ENCODE measurements at places on chromosomes 6 and 20. TPM values are rescaled to one million over a fixed set of nuclear protein-coding genes. Genes with fewer than 3 reads are reported as not detected.
A peak's percentile ranks its signal among the peaks of the same experiment; 100 is the strongest.

DNA sequence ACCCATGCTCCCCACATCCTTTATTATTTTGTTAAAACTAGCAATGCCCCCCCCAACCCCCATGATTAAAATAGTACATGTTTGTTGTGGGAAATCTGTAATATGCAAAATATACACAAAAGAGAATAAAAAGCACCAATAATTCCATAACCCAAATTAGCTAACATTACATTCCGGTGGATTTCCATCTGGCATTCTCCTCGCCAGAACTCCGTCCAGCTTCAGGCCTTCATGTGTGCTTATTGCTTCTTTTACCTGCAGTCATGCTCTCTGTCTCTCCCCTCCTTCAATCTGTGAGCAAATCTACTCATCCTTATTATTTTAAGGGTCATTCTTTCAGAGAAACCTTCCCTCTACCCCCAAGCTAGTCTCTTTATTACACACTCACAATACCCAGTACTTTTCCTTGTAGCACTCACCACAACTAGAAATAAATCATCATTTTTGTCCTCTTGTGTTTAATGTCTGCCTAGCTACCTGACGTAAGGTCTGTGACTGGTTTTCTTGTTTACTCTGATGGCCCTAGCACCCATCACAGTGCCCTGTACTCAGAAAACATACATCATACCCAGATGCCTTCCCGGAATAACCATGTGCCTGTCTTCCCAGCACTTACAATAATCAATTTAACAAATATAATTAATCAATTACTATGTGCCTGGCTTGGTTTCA is 25.6 kb upstream of the IER3 start:
- no peak for DNase-seq

DNA sequence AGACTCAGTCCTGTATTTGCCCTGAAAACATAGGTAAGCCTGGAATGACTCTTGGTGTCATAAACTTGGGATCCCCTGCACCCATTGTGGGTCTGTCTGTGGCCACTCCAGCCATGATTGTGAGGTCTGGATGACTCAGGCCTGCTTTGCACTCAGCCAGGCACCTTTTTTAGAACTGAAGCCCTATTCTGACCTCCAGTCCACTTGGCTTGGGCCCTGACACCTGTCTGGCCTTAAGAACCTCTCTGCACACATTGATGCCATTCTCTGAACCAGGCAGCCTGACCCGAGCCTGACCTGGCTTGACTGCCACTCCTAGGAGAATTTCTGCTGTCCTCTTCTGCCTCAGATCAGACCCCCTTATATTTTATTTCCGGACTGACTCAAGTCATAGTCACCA is 383.7 kb downstream of the MAFB start:
- no peak for DNase-seq

DNA sequence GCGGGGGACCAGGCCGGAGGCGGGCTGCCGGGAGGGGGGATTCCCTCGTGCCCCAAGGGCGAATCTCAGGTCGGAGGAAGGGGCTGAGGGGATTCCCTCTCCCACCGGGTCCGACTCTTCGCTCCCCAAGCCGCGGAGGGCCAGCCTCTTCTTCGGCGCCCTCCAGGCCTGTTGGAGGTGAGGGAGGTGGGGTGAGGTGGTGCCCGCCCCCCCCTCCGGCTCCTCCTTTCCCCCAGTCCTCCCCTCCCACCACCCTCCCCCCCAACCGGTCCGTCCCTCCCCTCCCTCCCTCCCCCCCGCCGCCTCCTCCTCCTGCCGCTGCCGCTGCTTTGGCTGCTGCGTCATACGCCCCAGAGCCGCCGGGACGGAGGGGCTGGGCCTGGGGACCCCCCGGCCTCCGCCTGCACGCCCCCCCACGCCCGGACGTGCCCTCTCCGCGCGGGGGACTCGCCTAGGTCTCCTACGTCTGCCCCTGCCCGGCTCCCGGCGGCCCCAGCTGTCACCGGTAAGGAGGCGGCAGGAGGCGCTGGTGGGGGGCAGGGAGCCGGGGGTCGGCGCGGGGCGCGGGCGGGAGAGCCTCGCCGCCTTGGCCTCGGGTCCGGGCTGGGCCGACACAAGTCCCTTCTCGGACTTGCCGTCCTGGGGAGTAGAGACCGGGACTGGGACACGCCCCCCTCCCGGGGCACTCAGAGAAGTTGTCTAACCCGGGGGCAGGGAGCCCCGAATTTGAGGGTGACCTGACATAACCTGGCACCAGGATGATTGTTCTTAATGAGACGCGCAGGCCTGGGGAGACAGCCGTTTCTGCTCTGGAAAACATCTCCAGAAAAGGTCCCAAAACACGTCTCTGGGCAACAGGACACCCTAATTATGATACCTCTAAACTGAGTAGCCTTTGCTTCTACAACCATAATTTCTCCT is at the start of gene PHF1:
PHF1 (plus strand) TSS at position 304 of the 921 bp plus-strand sequence. CDS start 1,250 bp downstream, outside the sequence.
- peak; percentile 82 for DNase-seq

- DNase-seq, result no peak
Measured at GRCh38 chr20:44426879-44427790, 48.5 kb upstream of the TTPAL start.

DNA sequence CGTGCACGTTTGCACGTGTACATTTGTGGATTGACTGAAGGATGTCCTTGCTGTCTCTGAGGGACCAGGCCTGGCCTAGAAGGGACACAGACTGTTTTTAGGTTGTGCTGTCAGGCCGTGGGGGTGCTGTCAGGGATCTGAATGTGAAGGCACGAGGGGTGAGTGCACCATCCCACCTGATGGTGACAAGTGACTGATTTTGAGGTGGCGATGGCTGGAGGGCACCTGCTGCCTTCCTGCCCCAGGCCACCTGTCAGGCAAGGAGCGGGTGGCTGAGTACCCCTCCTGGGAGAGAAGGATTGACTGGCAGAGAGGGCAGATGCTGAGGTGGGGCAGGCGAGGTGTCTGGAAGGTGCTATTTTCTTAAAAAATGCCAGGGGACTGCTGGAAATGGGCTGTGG is 1.2 kb downstream of the RAB44 start:
- no peak for DNase-seq

DNA sequence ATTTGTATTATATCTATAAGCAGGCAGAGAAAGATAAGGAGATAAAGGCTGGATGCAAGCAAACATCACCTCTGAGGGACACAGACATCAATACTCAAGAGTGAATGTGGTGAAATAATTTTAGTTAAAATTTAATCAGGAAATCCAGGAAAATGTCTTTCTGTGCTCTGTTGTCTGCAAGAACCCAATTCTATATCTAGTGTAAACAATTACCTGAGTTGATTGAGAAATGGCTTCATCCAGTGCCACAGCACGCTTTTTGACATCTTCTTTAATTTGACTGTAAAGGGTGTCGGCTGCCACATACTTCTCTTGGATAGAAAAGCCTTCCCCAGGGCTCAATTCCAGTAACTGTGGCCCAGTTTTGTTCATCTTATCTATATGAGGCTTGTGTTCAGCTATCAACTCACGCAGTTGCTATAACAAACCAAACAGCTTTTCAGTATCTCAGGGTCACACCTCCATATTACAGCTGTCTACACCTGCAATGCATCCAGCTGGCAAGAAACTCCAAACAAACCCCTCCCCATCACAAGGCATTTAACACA is 131.6 kb downstream of the DST start:
- no peak for DNase-seq

DNA sequence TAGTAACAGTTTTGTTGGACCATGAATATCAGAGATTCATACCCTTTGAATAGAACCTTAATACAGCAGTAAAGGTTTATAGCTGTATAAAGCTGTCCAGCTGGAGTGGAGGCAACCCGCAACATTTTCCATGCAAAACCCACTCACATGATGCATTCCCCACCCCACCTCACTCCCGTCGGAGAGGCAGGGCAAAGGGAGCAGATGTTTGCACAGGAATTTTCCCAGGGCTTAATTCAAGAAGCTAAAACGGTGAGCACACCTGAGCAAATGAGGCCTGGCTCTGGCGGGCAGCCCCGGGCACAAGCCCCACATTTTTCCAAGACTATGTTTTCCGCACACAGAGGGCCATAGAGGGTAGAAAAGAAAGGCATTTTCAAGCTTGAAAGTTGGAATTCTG is 191.7 kb downstream of the FOXC1 start:
- no peak for DNase-seq

GRCh38 chr20:31566658-31567379 is 38.3 kb upstream of the ID1 start:
- DNase-seq, result peak; percentile 88

- no peak for DNase-seq
Measured at GRCh38 chr6:143183666-143184065, 123.0 kb downstream of the AIG1 start.

GRCh38 chr6:118786596-118787453 is 107.1 kb upstream of the ASF1A start:
- DNase-seq, result no peak

- DNase-seq, result no peak
Measured at GRCh38 chr6:38213251-38213658, 393.7 kb downstream of the ZFAND3 start.

- peak; percentile 52 for DNase-seq
Measured at GRCh38 chr6:34912715-34913464, 23.8 kb downstream of the ANKS1A start.

- peak; percentile 74 for DNase-seq
Measured at GRCh38 chr6:168060521-168060931, 18.5 kb downstream of the FRMD1 start.

DNA sequence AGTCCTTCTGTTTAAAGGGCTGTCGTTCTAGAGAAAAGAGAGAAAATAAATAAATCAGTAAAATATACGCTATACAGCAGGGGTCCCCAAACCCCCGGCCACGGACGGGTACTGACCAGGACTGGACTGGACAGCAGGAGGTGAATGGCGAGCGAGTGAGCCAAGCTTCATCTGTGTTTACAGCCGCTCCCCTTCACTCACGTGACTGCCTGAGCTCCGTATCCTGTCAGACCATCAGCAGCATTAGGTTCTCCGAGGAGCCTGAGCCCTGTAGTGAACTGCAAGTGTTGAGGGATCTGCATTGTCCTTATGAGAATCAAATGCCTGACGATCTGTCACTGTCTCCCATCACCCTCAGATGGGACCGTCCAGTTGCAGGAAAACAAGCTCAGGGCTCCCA is 76.5 kb downstream of the ZNF217 start:
- DNase-seq, result no peak

GRCh38 chr6:10522929-10523573 is 1.9 kb downstream of the GCNT2 start:
- no peak for DNase-seq

GRCh38 chr6:133432021-133432989 is 191.1 kb downstream of the EYA4 start:
- DNase-seq, result no peak

DNA sequence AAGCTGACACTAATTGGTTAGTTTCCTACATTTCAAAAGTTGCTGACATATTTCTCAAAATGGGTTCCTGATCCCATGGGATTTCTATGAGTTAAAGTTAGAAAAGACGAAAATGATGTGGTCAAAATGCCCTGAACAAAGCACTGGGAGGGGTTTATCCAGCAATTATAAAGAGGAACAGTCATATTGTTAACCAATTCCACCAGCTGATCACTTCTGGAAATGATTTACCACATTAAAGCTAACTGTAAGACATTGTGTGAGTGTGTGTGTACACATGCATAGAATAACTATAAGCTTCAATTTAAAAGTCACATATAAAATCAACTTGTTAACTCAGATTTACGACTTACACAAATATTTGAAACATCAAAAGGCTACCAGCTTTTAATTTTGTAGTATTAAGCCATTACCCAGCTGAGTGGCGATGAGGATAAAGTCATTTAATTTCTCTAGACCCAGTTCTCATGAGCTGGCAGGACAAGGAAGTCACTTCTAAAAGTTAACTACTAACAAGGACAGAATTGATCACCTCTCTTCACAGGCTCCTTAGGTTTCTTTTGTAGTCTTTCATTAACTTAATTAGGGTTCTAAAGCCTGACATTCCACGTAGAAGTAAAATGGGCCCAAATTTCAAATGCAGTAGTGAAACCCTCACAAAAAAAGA is 40.4 kb downstream of the MAN1A1 start:
- DNase-seq, result no peak

GRCh38 chr6:92289831-92290230 is 1129.5 kb downstream of the EPHA7 start:
- no peak for DNase-seq

GRCh38 chr6:4270776-4271175 is 135.4 kb upstream of the ECI2 start:
- peak; percentile 71 for DNase-seq

DNA sequence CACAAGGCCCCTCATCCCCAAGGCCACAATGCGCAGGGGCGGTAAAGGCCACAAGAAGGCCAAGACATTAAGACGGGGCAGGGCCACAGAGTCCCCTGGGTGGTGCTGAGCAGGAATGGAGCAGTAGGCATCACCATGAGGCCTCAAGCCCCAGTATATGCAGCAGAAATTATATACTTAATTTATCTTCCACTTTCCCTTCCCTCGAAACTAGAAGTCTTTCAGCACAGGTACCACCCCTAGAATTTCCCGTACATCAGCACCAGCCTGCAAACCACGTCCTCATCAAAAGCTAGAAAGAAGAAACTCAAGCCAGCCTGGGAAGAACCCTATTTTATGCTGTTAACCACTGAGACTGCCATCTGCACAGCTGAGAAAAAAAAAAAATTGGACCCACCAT is 89.4 kb downstream of the PLG start:
- no peak for DNase-seq

- DNase-seq, result no peak
Measured at GRCh38 chr6:158826819-158827501, 7.8 kb upstream of the EZR start.

- DNase-seq, result no peak
Measured at GRCh38 chr6:117536317-117536716, 53.8 kb downstream of the DCBLD1 start.

GRCh38 chr6:70590400-70590799 is 23.7 kb downstream of the SDHAF4 start:
- no peak for DNase-seq

DNA sequence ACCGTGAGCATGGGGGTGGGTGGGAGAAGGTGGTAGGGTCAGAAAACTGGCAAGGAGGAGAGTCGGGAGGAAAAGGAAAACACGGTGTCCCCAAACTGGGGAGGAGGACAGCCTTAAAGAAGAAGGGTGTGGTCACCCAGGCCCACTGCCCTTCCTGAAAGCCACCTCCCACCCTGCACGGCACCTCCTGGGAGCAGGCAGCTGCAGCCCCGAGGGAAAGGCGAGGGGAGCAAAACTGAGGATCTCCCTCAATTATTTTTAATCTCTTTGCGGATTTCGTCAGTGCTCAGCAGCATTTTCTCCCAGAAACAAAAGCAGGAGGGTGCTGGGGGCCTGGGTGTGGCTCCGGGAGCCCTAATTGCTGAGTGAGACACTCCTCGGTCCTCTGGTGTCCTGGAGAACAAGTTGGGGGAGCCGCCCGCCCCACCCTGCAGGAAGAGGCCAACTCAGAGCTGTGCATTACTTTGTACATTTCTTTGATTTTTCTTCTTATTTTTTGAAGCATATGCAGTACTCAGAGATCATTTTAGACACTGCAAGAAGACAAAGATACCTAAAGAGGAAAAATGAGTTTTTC is 56.4 kb downstream of the RIOK1 start:
- DNase-seq, result no peak

GRCh38 chr6:133428295-133428694 is 187.1 kb downstream of the EYA4 start:
- no peak for DNase-seq

PI16 gene
- not detected for total RNA-seq

SOX12 gene
- total RNA-seq, result 17.2 TPM

SLC26A8 gene
- total RNA-seq, result not detected

MUC21 gene
- total RNA-seq, result not detected

OOEP gene
- not detected for total RNA-seq

TULP4 gene
- 64.2 TPM for total RNA-seq

ZC3H12D gene
- not detected for total RNA-seq

JPH2 gene
- total RNA-seq, result 11.1 TPM

VARS2 gene
- total RNA-seq, result 52.7 TPM

CDSN gene
- total RNA-seq, result 0.16 TPM

MCHR2 gene
- total RNA-seq, result not detected

NKAPL gene
- total RNA-seq, result not detected

CDH4 gene
- 25.0 TPM for total RNA-seq

KIAA0408 gene
- not detected for total RNA-seq

STX11 gene
- 1.1 TPM for total RNA-seq
